A172 (cell line): ENCODE measurements at places on chromosomes 11 and 22. TPM values are rescaled to one million over a fixed set of nuclear protein-coding genes. Genes with fewer than 3 reads are reported as not detected.

NLRX1 gene
- 7.9 and 15.0 TPM in 2 replicates for total RNA-seq

DNA sequence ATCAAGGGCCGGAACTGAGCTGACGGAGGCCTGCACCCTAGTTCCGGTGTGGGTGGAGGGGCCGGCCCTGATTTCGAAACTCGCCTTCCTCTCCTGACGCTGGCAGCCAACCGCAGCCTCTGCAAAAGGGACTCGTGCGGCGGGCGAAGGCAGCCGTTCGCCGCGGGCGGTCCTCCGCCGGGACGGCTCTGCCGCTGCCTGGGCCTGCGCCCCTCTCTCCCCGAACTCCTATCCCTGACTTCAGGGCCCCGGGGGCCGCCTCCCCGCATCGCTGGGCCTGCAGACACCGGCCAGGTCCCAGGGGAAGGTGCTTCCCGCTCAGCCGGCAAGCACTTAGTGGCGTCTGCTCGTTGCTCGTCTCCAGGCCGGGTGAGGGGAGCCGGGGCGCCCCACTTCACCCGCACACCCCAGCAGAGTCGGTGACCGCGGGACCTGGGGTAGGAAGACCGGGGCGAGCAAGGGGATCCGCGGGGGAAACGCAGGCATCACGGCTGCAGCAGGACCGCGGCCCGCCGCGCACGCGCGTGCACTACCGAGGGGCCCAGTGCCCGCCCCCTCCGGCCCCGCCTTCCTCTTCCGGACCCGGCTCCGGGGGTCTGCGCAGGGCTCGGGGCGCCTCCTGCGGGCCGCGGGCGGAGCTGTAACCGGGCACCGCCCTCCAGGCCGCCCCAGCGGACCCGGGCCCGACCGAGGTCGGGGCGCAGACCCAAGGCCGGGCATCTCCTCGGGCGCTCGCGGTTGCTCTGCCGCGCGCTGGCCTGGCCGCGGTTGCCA lies 464 bp upstream of the ANKRD13D start:
- peak; percentile 85 for DNase-seq

GRCh38 chr11:116946414-116946813 lies 109.0 kb upstream of the APOA1 start:
- no peak for DNase-seq

OR52E1 gene
- total RNA-seq: not detected in 2 replicates

FZD4 gene
- total RNA-seq: 2.0 and 2.8 TPM in 2 replicates

MS4A6A gene
- total RNA-seq: not detected in 2 replicates

GRCh38 chr11:3877364-3878257 lies 22.1 kb downstream of the STIM1 start:
- no peak for DNase-seq

NRIP3 gene
- 24.9 and 28.1 TPM in 2 replicates for total RNA-seq

OOSP4B gene
- not detected in 2 replicates for total RNA-seq

- DNase-seq: no peak
These were observed 666.6 kb downstream of the CNTN5 start for GRCh38 chr11:99687320-99687719.

- DNase-seq: no peak
These were observed 117.1 kb downstream of the MRTFA start for GRCh38 chr22:40519284-40519947.

DNA sequence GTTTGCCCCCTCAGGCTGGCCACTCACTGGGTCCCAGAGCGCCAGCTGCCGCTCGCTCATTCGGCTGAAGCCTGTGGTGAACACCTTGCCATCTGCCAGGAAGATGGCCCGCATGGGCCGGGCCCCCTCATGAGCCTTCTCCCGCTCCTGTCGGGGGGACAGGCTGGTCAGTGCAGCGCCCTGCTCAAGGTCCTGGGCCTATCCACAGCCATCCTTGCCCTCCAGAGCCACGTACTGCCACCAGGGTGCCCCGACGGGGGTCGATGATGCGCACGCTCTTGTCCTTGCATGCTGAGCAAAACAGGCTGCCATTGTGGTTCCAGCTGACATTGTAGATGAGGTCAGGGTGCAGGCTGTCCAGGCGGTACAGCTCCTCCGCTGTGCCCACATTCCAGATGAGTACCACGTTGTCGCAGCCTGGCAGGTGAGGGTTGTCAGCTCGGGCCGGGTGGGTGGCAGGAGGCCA lies 2.1 kb downstream of the CORO1B start:
- DNase-seq: no peak

NRGN gene
- total RNA-seq: 0.45 and 0.46 TPM in 2 replicates

DNA sequence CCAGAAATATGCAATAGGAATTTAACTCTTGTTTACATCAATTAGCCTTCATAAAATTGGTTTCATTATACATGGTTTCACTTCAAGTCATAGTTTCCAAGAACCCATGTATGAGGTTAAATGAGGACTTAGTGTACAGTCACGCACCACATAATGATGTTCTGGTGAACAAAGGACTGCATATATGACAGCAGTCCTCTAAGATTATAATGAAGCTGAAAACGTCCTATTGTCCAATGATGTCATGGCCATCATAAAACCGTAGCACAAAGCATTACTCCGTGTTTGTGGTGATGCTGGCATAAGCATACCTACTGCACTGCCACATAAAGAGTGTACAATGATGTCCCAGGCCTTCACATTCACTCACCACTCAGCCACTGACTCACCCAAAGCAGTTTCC lies 31.1 kb downstream of the SMCO4 start:
- DNase-seq: no peak

DNA sequence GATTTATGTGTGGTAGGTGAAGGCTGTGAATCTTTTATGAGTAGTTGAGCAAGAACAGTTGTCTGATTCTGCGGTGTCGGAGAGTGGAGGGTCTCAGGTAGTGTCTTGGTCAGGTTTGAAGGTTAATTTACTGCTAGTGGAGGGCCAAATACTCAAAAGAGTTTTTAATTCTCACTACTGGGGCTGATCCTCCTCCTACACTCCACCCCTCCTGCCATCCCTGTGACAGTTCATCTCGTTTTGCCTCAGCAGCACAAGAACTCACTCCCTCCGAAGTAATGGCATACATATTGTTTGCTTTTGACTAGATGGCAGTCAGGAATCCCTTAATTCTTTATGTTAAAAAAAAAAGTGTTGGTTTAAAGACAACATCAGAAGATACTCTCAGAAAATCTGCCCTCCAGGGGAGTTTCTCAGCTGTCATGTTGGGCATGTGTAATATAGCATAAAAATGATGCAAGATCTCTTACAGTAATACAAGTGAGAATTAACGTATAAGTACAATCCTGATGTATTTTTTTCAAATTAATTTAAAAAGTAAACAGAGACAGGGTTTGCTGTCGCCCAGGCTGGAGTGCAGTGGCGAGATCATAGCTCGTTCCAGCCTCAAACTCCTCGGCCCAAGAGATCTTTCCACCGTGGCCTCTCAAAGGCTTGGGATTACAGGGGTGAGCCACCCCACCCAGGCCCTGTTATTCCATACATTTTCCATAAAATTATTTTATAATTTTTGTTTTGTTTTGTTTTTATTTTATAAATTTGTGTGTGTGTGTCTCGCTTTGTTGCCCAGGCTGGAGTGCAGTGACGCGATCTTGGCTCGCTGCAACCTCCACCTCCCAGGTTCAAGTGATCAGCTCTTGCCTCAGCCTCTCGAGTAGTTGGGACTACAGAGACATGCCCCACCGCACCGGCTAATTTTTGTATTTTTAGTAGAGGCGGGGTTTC lies 1.3 kb downstream of the FAR1 start:
- no peak for DNase-seq

DNA sequence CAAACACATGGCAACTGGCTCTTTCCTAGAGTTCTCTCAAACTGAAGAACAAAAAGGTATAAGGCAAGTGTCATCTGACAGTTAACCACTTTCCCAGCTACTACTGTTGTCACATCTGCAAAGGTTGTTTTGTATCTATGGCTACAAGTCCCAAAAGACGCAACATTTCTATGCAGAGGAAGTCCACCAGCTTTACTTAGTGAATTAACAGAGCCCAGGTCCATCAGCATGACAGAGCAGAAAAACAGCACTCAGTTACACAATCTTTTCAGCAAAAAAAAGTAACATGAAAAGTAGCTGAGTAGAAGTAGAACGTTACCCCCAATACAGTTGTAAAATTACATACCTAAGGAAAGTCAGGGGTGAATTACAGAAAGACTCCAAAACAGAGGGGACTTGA lies 12.1 kb downstream of the CPSF7 start:
- no peak for DNase-seq

DNA sequence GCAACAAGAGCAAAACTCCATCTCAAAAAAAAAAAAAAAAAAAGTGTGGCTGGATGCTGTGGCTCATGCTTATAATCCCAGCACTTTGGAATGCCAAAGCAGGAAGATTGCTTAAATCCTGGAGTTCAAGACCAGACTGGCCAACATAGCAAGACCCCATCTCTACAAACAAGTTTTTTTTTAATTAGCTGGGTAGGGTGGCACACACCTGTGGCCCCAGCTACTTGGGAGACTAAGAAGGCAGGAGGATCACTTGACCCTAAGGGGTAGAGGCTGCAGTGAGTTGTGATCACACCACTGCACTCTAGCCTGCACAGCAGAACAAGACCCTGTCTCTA lies 19.0 kb upstream of the FEZ1 start:
- no peak for DNase-seq

GRCh38 chr11:118622376-118623268 lies 15.2 kb downstream of the PHLDB1 start:
- DNase-seq: peak; percentile 85

PRAME gene
- total RNA-seq: 53.8 and 57.4 TPM in 2 replicates

DNA sequence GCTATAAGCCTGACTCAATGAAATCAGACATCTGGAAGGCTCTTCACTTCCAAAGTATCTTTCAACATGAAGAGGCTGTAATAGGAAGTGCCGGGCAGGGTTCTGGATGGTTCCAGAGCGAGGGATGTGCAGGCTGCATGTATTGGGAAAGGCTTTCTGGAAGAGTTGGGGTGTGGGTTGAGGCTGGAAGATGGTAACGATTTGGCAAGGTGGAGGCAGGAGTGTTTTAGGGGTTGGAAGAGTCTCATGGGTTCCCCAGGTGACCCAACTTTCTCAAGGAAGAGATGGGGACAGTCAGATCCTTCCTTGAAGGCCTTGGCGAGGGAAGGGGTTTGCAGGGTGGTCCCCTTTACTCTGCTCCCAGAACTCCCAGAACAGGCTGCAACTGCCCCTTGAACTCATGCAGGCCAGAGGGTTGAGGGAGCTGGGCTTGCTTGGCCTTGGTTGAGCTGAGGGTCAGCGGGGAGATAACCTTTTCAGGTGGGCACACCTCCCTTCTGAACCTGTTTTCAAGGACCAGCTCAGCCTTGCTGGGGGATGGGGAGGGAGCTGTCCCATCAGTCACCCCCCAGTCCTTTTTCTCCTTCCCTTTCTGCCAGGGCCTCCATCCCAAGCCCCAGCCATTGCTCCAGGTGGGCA lies 9.4 kb upstream of the POU2F3 start:
- DNase-seq: no peak

PLA2G6 gene
- 6.2 and 10.1 TPM in 2 replicates for total RNA-seq

- no peak for DNase-seq
These were observed 145.9 kb downstream of the MAML2 start for GRCh38 chr11:96197103-96197502.

GRCh38 chr11:60121264-60121663 lies 32.8 kb downstream of the MS4A2 start:
- peak; percentile 18 for DNase-seq

- DNase-seq: no peak
These were observed 60.0 kb downstream of the MYEOV start for GRCh38 chr11:69353696-69354544.

RAG2 gene
- total RNA-seq: not detected in 2 replicates

CARD18 gene
- not detected in 2 replicates for total RNA-seq

LMO1 gene
- total RNA-seq: 0.22 and 1.7 TPM in 2 replicates

SYTL2 gene
- 39.2 and 52.2 TPM in 2 replicates for total RNA-seq

GRCh38 chr11:118295815-118296454 lies 8.6 kb upstream of the CD3E start:
- DNase-seq: peak; percentile 22

DNA sequence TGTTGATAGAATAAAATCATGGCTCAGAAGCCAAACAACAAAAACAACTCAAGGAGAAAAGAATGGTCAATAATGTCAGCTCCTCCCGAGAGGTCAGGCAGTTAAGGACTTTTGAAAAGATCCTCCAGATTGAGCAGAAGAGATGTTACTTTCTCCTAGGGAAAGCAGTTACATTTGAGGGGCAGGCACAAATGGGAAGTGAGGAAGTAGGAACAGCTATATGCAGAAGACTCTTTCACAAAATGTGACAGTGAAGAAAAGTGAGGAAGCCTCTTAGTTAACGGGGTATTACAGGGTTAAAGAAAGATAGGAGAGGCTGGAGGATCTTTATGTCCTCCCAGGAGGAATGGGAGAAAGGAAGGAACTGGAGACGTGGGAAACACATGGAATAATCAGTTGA lies 3.4 kb downstream of the DCHS1 start:
- no peak for DNase-seq

KRTAP5-1 gene
- total RNA-seq: not detected in 2 replicates

DNA sequence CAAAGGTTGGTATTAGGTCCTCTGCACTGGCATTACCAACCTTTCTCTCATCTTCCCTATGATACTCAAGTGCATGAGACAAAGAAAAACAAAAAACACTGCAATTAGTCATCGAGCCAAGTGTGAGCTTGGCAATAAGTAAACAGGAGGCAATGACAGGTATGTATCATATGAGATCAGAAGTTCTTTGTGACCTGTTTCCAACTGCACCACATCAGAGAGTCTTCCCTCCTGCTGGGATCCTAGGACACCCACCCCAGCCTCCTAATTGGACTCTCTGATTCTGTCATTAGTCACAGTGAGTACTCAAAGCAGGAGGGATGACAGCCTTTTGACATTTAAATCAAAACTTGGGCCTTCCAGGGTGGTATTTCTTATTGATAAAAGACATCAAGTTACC lies 7.8 kb upstream of the JAML start:
- DNase-seq: no peak

- DNase-seq: peak; percentile 29
These were observed 40.0 kb downstream of the TENM4 start for GRCh38 chr11:79400717-79401330.

- no peak for DNase-seq
These were observed 1.8 kb upstream of the RASGRP2 start for GRCh38 chr11:64745521-64746328.

CCDC81 gene
- 0.41 TPM in 1 of 2 replicates, not detected in the other for total RNA-seq

TST gene
- total RNA-seq: 37.3 and 48.1 TPM in 2 replicates

DNA sequence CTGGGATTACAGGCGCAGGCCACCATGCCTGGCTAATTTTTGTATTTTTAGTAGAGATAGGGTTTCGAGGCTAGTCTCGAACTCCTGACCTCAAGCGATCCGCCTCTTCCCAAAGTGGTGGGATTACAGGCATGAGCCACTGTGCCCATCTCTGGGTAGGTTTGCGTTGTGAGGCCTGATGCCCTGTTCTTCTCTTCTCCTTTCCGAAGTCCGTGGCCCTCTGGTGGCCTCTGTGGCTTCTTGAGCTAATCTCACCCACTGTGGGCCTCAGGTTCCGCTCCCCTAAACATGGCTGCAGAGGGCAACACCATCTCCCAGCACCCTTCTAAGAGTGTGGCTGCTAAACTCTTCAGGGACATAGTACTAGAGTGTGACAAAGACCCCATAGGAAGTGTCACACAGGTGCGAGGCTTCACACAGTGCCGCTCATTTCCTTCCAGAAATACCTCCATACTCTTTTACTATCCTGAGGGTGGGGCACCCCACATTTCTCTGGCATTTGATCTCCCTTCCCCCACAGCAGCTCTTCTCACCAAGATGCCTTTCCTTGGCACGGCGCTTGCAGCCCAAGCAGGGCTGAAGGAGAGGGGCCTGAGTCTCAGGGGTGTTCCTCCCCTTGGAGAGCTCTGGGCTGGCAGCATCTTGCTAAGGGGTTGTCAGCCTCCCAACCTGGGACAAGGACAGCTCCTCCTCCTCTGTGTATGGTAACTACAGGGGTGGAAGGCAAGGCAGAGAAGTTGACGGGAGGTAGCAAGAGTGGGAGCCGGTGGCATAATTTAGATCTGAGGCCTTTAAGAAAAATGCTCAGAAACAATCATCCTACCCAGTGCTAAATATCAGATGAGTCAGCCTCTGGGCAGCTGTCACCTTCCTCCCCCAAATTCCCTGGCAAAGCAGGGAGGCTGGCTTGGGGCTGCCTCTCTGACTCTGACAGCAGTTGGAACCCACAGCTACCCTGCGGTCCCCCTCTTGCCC lies 6.1 kb downstream of the THY1 start:
- DNase-seq: peak; percentile 70
